ENCODE measurements at places on chromosomes 2 and 18. TPM values are rescaled to one million over a fixed set of nuclear protein-coding genes. Genes with fewer than 3 reads are reported as not detected.

DNA sequence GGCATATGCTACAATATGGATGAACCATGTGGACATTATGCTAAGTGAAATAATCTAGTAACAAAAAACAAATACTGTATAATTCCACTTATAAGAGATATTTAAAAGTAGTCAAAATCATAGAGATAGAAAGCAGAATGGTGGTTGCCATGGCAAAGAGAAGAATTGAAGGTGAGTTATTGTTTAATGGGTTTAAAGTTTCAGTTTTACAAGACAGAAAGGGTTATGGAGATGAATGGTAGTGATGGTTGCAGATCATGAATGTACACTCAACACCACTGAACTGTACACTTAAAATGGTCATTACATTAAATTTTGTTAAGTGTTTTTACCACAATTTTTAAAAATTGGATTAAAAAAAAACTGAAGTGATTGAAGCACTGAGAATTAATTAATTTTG, 298.2 kb upstream of the ZC3H15 start:
- DNase-seq = no peak

DNA sequence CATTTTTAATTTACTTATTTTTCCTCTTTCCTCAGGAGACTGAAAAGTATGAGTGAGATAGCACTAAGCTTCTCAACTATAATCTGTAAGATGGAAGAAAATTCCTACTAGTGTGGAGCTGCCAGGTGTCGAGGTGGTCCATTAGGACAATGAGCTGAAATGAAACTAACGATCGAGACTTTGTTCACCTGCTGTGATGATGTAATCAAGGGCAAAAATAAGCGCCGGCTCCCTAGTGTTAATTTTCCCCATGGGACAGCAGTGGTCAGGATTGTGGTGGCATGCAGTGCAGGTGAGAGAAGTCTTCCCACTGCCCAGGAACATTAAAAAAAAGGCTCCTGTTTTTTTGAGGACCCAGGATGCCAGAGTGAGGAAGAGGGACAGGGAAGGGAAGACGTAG, 859.1 kb upstream of the GCFC2 start:
- DNase-seq = no peak

- no peak for DNase-seq
Measured at GRCh38 chr2:211671977-211672376, 866.6 kb downstream of the ERBB4 start.

- DNase-seq = no peak
Measured at GRCh38 chr2:45210462-45211195, 201.4 kb upstream of the SIX2 start.

- no peak for DNase-seq
Measured at GRCh38 chr18:52391810-52392559, 52.0 kb downstream of the DCC start.

DNA sequence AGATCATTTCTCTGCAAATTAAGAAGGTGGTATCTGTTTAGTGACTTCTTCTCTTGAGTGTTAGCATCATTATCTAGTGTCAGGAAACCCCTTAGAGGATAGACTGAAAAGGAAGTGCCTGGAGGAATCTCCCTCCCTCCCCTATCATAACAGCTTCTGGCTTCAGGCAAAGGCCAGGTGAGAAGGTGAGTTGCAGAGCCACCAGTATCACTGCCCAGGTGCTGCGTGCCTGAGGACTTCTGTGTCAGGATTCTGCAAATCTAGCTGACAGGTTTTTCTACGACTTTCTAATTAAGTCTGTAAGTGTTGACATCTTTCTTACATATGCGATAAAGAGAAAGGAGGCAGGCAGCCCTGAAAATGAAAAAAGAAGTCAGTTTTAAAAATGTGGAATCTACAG, 111.9 kb downstream of the CCDC85A start:
- DNase-seq = no peak

- no peak for DNase-seq
Measured at GRCh38 chr18:7322817-7323485, 92.1 kb downstream of the LRRC30 start.

TUBB8B gene
- total RNA-seq = not detected

RAB27B gene
- total RNA-seq = 6.1 TPM

RBMS1 gene
- total RNA-seq = 124 TPM

Measured in spleen (tissue), 13 donors.